ENCODE measurements at places on chromosomes 4 and X.
A peak's percentile ranks its signal among the peaks of the same experiment; 100 is the strongest.

DNA sequence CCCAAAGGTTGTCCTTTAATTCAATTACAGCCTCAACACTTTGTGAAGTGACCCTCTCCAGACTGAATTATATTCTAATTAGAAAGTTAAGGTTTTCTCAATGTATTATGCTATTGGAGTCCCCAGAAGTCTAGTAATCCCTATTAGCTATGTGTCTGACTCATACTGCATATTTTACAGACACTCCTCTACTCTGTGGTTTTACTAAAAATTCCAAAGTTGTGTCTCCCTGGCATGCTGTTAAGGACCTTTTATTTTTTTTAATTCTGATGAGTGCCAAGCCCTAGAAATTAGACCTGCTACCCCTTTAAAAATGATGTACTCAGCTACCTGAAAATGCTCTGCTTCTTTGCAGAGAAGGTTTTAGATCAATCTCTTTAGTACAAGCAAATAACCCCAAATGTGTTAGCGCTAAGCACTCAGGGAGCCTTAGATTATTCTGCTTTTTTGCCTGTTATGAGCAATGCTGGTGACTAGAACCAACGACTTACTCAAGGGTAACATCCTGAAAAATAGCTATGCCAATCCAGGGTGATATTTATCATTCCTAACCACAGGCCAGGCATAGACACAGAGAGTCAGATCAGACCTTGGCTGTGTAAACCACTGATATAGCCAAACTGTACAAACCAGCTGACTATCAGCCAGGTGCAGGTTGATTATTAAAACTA, 26.1 kb upstream of the CXCL13 start:
- DNase-seq, result no peak

GRCh38 chrX:80812176-80812575, 2.5 kb upstream of the BRWD3 start:
- DNase-seq, result peak; percentile 1

GRCh38 chr4:134382478-134383227, 181.1 kb upstream of the PABPC4L start:
- DNase-seq, result no peak

DNA sequence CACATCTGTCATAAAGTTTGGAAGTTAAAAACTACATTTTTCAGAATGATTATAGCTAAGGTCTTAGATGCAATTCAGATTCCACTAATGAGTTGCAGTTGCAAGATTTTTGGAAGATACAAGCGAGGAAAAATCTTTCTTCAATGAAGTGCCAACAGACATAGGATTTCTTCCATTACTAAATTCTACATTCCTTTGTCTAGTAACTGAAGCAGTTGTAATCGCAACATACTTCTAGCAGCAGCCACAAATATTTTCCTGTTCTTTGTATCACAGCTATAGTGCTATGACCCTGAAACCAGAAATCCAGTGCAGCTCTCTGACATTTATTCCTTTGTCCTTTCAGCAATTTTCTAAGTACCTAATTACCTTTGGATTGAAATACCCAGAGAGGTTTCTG, 225.2 kb upstream of the SLIT2 start:
- DNase-seq, result no peak

DNA sequence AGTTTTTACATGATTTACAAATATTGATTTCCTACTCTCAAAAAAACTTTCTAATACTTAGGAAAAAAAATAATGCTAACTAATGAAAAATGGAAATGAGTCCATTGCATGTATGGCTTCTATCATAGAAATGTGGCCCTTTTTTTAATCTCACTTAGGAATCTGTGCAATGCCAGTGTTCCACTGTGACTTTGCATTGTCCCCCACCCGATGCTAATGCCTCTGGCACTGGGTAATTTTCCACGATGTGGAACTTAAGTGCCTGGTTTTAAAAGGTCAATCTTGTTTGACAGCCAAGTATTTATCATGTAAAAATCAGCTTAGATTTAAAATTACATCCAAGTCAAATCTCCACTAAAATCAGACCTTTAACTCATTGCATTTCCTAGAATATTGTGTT, 53.1 kb downstream of the SPATA4 start:
- DNase-seq, result no peak

- no peak for DNase-seq
Observed at GRCh38 chrX:130285069-130285620, 16.4 kb upstream of the ZNF280C start.

- DNase-seq, result peak; percentile 10
Observed at GRCh38 chr4:39319676-39320075, 46.5 kb downstream of the RFC1 start.

DNA sequence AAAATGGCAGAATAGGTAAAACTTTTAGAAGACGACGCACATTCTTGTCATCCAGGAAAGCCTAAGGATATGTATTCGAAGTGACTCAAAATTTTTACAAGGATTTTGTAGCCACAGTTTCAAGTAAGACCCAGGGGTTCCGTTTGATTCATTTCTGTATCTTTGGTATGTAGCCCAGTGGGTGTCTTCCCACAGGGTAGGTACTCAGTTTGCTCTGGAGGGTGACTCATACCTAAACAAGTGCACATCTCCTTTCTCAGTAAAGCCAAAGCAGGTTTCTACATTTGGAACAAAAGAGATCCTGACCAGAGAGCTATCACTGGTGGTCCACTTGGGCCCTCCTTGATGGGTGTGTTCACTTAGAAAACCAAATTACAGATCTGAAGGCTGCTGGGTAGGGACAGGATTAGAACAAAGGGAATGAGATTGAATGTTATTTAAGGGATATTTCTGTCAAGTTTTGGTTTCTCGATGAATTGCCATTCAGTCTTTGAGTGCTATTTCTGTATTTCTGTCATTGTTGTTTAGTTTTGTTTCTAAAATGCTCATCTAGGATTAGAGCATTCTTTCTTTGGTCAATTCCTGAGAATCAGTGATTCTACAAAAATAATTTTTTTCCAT, 56.1 kb downstream of the PLS3 start:
- peak; percentile 49 for DNase-seq

DNA sequence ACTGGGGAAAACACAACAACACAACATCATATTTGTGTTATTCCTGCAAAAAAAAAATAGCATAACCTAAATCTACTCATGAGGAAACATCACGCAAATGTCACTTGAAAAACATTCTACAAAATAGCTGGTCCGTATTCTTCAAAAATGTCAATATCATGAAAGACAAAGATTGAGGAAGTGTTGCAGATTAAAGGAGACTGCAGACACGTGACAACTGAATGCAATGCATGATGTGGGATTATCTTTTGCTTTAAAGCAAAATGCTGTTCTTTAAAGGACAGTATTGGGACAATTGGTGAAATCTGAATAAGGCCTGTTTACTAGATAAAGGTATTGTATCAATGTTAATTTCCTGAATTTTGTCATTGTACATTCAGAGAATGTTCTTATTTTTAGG, 157.7 kb downstream of the SMIM20 start:
- DNase-seq, result no peak

- DNase-seq, result no peak
Observed at GRCh38 chr4:169933531-169933930, 92.7 kb downstream of the MFAP3L start.

DNA sequence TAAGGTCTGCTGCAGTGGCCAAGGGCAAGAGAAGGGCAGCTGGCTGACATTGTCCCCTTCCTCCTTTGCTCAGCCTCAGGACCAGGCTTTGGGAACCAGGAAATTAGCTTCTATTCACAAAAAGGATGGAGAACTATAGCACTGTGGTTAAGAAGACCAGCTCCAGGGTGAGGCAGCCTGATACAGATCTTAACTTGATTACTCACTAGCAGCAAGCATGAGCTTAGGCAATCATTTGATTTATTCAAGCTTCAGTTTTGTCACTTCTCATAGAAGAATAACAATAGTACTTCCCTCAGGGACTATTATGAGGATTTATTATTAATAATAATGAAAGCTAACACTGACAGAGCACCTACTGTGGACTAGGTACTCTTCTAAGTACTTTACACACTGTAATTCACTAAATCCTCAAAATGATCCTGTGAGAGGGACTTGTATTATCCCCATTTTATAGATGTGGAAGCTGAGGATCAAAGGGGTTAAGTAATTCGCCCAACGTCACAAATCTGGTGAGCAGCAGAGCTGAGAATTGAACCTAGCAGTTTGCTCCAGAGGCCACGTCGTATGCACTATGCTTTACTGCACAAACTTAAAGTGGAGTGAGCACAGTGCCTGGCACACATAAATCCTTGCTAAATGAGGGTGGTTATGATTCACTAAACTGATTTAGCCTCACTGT, 130.4 kb upstream of the PAK3 start:
- no peak for DNase-seq

GRCh38 chr4:54446581-54446980, 211.2 kb upstream of the KIT start:
- DNase-seq, result no peak

GRCh38 chr4:121270389-121270788, 106.3 kb upstream of the TNIP3 start:
- DNase-seq, result no peak

- no peak for DNase-seq
Observed at GRCh38 chr4:59729321-59729720, 1470.8 kb upstream of the ADGRL3 start.

DNA sequence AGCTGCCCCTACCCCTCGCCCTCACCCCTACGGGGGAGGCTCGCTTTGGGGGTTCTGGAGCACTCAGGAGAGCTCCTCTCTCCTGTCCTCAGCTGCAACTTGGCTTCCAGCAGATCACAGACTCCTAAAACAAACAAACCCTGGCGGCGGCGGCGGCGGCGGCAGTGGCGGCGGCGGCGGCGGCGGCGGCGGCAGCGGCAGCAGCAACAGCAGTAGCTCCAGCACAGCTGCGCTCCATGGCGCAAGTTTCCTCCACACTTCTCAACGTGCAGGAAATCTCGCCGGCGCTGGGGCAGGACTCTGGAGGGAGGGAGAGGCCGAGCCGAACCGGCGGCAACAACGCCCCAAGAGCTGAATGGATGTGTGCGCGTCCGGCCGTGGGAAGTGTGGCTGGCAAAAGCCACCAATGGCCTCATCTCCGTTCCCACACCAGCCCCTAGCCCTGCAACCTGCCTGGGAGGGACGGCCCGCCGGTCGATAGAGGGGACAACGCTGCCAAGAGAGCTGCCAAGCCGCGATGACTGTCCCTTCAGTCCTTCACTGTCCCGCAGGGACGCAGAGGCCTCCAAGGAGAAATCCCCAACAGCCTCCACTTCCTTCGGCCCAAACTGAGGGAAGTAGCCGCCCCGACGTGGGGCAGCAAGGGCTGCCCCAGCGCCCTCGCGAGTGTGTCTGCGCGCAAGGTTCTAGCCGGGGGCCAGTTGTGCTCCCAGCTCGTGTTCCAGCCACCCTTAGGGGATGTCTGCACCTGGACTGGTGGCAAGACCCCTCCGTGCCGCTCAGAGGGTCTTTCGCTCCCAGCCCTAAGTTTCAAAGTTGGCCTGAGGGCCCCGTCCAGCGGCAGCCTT, 775 bp downstream of the SHROOM4 start:
- peak; percentile 57 for DNase-seq

DNA sequence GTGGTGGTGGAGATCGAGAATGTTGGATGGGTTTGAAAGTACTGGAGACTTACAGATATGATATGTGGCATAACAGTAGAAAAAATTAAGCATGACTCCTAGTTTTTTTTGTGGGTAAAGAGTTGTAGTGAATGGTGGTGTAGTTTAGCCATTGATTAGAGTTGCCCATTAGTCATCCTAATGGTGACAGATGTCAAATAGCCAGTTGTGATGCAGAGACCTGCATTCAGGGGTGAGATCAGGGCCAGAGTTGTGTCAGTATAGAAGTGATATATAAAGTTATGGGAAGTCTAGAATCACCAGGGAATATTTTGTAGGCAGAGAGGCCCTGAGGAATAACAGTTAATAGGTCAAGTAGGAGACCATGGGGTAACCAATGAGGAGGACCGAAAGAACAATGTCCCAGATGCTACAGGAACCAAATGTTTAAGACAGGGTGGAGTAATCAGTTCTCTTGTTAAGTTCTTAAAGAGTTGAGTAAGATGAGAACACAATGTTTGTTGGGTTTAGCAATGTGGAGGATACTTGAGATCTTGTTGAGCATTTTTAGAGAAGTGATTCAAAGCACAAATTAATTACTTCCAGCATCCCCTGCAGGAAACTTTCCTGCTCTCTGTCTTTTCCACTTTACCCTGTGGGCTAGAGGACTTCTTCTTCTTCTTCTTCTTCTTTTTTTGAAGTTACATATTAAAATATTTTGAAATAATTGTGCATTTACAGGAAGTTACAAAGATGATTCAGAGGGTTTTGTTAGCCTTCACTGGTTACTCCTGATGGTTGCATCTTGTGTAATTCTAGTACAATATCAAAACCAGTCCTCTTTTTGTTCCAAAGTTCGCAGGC, 13.3 kb downstream of the SGMS2 start:
- no peak for DNase-seq

DNA sequence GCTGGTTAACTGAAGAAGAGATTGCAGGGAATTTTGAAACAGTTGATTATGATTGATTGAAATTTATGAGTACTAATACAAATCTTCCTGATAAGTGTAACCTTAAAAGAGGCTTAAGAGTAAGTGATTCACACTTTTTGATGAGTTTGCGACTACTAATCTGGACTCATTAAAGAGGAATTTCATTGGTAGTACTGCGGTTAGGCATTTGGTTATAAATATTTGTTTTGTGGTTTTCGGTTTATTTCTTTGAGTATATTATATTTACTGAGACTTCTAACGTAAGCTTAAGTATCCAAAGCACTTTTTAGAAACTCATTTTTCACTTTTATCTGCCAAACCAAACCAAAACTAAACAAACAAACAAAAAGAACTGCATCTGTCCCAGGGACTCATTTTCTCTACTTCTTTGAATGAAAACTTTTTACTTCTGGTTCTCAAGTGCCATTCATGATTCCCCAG, 20.7 kb downstream of the SLIT2 start:
- no peak for DNase-seq

GRCh38 chr4:87835197-87835596, 2.4 kb downstream of the MEPE start:
- no peak for DNase-seq

- no peak for DNase-seq
Observed at GRCh38 chr4:172857026-172857425, 311.6 kb upstream of the GALNT7 start.

GRCh38 chrX:139931646-139932072, 1.2 kb downstream of the ATP11C start:
- DNase-seq, result no peak

DNA sequence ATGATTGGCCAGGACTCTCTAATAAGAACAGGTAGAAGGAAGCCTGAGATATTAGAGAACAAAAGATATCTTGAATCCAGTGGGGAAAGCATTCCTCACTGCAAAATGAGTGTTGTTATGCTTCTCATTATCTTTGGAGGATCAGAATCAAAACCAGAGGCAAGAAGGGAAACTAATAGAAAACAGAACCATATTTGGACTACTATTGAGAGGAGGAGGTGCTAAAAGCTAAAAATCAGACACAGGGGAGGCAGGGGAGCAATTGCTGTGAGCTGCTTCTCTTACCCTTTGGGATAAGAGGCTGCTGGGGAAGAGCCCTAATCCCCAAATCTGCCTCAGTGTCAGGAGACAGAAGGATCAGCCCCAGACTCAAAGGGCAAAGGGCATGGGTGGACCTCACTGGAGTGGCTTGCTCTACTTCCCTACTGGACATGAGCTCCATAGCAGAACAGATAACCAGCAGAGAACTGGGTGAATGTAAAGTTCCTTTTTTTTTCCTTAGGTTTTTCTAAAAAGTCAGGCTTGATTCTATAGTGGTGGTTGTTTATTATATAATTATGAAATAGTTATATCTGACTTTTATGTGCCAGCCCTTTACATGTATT, 60.1 kb downstream of the SEPTIN11 start:
- peak; percentile 36 for DNase-seq

- DNase-seq, result no peak
Observed at GRCh38 chrX:130075777-130076176, 34.5 kb downstream of the ELF4 start.
